Psoas muscle (tissue), 8 donors: ENCODE measurements at places on chromosomes 2 and 18.

GRCh38 chr2:152434395-152435182 lies 99.6 kb downstream of the FMNL2 start:
- DNase-seq = no peak

DNA sequence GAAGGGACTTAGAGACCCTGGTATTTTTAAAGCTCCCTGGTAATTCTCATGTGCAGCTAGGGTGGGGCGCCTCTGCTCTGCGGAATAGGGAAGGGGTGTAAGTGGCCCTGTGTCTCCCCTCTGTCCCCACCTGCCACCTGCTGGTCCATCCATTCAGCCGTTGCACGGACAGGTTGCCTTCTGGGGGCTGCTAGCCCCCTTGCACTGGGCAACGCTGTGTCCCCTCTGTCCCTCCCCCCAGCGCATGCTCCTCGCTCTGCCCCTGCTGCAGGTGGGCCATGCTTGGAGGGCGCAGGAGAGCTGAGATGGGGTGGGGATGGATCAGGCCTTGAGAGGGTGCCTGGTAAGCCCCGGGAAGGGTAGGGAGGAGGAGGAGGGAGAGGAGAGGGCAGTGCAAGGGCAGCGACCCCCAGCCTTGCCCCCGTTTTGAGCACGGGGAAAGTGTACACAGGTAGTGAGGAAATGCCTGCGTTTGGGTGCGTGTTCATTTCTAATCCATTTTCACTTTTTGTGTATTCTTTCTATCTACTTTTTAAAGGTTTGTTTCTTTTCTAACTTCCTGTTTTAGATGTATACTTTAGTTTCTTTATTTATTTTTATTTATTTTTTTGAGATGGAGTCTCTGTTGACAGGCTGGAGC lies 23.9 kb downstream of the RRM2 start:
- no peak for DNase-seq

GRCh38 chr2:172226244-172227061 lies 123.8 kb upstream of the DLX2 start:
- DNase-seq = no peak

DNA sequence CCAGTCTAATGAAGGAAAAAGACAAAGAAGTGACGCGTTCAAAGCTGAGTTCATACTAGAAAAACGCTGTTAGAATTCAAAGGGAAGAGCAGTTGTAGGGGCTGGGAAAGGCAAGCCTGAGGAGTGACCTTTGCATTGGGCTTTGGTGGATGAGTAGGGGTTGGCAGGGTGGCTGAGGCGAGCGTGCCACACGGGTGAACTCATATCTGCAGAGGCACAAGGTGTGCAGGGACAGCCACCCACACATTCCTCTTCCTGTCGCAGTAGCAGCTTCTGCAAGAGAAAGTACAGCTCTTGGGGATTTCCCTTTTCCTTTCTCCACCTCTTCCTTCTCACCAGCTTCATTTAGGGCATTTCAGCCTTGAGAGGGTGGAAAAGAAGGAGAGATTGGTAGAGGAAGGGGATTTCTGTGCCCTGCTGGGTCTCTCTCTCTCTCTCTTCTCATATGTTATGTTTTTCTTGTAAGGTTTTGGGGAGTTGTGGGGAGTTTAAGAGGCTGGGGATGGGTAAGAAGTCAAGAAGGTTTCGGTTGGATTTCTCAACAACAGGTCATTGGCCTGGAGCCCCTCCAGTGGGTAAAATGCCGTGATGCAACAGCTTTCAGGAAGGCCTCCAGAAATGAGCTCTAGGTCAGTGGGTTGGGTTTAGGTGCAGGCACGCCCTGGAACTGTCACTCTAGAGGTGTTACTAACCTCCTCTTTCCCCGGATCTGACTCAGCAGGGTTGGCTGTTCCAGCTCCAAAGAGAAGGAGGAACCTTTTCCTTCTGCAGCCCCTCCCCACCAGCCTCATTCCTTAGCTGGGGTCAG lies 40.1 kb downstream of the ODC1 start:
- peak; percentile 65 for DNase-seq

GRCh38 chr2:104658144-104658835 lies 195.6 kb upstream of the POU3F3 start:
- peak; percentile 53 for DNase-seq

- peak; percentile 67 for DNase-seq
Measured at GRCh38 chr2:25339791-25340180, 1.9 kb downstream of the DNMT3A start.

DNA sequence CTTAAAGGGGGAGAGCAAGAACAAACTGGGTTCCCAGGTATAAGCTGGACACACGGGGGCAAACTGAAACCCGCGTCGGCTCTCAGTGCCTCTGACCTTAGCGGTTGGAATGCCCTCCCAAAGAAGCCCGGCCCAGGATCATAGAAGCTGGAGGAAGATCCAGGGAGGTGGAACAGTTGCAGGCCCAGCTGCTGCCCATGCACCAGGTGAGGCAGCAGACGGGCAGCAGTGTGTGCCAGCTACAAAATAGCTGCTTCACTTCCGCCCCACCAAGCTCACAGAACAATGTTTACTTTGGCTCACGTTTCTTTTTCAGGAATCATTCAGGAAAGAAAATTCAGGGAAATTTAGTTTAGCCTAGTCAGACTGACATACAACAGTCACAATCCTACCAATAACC lies 3.9 kb upstream of the ERMN start:
- DNase-seq = no peak

GRCh38 chr2:32427672-32428610 lies 71.1 kb downstream of the BIRC6 start:
- no peak for DNase-seq

DNA sequence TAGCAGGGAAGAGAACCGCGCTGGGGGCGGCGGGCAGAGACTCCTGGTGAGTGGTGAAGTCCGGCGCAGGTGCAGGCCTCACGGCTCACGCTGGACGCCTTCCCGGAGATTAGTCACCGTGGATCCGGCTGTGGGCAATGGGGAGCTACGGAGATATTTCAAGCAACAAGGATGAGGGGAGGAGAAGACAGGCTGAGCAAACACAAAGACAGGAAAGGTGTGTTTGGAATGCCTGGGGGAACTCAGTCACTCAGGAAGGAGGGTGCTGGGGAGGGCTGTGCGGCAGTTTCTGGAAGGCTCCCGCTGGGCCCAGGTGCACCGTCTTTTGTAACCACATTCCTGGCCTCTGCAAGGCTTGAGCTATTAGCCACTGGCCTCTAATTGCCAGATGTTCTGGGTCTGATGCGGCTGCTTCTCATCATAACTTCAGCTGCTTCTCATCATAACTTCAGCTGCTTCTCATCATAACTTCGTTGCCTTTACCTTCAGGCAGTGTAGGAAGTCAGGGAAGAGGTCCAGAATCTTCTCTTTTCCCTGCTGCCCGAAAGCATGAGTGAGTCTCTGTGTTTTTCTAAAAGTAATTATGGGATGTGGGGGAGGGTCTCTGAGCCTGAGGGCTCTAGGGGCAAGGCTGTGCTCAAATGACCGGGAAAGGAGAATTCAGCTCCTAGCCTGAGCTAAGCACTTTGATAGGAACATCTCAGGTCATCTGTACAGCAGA lies 118.9 kb downstream of the PXDN start:
- peak; percentile 39 for DNase-seq

DNA sequence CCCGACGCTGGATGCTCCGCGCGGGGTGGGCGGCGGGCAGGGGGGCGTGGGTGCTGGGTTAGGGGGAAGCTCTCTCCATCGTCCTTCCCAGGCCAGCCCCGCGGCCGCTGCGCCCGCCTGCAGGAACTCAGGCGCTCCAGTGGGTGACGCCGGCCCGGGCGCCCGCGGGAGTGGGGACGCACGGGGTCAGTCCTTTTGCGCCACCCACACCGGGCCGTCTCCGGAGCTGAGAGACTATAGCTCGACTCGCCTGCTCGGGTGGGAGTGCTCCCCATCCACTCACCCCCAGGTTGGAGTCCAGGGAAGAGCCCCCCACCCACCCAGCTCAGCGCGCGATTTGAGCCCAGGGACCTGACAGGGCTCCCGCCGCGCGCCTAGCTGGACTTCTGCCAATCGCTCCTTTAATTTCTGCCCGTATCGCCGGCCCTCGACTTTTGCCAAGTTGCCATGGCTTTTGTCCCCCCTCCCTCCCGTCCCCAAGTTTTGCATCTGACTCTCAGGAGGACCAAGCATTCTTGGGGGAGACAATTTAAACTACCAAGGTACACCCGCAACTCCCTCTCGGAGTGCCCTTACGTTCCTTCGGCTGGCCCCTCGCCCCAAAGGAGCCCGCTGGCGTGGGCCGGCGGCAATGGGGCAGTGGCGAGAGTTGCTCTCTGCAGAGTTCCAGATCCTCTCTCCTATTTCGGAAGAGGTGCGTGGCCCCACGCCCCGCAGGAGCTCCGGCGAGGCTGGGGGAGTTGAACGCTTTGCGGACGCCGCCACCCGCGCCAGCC lies 205.8 kb upstream of the SMAD2 start:
- peak; percentile 35 for DNase-seq

DNA sequence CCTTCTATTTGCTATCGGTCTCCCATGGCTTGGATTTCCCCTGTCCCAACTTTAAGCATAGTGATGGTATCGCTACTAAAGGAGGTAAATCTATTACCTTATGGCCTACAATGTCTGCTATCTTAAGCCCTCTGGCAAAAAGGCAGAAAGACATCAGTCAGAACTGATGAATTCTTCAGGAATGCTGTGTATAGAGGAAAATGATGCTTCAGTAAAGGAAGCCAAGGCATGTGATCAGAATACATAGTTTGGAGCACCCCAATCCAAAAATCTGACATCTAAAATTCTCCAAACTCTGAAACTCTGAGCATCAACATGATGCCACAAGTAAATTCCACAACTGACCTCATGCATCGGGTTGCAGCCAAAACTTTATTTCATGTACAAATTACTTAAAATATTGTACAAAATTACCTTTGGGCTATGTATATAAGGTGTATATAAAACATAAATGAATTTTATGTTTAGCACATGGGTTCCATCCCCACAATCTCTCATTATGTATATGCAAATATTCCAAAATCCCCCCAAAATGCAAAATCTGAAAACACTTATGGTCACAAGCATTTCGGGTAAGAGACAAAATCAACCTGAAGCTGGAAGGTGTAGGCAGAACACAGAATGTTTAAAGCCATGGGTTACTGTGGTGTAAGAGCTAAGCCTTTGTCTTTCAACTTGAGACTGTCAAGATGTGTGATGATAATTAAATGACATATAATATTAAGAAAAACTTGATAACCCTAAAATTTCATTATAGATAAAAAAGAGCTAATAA lies 66.2 kb downstream of the CUL3 start:
- no peak for DNase-seq

GRCh38 chr18:58169472-58169871 lies 125.4 kb downstream of the NEDD4L start:
- no peak for DNase-seq

GRCh38 chr2:97673915-97674283 lies 4.4 kb downstream of the C2orf92 start:
- no peak for DNase-seq

GRCh38 chr18:13131283-13131682 lies 87.3 kb upstream of the LDLRAD4 start:
- no peak for DNase-seq

DNA sequence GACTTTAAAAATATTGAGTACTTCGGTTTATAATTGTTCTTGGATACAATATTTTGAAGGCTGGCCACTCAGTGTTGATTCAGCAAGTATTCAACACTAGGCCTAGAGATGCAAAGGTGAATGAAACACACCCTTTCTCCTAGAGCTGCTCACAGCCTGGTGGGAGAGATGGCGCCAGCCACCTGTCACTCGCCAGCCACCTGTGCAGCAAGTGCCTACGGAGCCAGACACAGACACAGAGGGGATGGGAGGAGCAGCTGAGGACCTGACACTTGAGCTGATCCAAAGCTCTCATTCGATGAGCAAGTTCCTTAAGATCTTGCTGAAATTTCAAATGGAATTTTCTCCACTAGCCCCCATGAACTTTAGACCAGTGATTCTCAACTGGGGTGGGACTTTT lies 151.1 kb upstream of the RIOK3 start:
- DNase-seq = no peak

DNA sequence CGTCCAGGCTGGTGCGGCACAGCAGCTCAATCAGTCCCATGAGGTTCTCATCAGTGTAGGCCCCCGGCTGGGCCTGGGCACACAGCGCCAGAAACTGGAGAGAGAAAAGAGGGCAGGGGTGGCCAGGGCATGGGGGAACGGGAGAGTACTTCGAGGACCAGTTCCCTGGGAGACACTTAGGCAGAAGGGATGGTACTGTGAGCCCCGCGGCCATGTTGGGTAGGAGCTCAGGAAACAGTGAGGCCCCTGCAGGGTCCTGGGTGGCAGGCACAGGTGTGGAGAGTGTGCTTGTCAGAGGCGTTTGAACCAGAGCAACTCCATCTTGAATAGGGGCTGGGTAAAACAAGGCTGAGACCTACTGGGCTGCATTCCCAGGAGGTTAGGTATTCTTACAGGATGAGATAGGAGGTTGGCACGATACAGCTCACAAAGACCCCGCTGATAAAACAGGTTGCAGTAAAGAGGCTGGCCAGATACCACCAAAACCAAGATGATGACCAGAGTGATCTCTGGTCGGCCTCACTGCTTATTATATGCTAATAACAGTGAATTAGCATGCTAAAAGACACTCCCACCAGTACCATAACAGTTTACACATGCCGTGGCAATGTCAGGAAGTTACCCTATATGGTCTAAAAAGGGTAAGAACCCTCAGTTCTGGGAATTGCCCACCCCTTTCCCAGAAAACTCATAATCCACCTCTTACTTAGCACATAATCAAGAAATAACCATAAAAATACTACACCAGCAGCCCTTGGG lies 51.9 kb upstream of the SEMA4C start:
- DNase-seq = no peak

DNA sequence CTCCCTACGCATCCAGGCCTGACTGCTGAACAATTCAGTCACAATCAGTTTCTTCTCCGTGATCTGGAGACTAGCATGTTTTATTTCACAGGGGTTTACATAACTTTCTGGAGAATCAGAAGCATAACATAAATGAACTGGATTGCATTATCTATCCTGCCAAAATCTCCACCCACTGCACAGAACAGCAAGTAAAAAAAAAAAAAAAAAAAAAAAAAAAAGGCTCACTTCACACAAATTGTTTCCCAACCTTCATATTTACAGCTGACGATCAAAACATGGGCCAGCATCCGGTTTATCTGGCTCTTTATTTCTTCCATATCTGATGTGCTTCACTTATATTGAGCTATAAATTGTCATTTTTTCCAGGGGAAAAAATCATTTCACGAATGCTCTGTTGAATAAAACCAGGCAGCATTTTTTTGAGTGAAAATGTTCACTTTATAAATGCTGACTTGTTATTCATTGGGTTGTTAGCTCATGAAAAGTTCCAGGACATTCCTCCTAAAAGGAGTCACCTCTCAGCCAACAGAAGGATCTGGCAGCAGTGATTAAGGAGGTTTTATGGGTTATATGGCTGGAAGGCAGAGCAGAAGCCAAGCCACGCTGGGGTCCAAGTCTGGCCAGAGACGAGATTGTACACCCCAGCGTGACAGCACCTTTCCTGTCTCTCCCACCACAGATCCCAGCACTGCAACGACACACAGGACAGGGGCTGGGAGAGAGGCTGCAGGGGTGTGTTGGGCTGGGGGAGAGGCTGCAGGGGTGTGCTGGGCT lies 51.2 kb upstream of the GLI2 start:
- no peak for DNase-seq

DNA sequence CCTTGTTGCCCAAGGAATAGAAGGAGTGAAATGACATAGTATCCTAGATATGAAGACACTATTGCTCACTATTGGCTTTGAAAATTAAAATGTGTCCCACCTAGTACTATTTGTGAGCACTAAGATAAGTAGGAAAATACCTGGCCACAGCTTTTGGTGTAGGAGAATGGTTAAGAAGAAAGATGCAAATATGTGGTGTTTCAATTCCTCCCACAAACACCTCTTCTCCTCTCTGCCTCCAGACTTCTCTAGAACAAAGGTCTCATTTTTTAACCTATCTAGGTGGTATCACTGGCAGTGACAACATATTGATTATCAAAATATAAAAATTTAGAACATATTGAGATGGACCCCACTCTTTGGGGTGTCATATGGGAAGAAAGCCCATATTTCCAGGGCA lies 929.9 kb upstream of the FANCL start:
- no peak for DNase-seq

- DNase-seq = no peak
Measured at GRCh38 chr2:174561972-174562370, 35.6 kb downstream of the WIPF1 start.
